ENCODE measurements at places on chromosomes 16 and 17.

GRCh38 chr17:42405963-42406495 lies 17.0 kb downstream of the CAVIN1 start:
- no peak for DNase-seq

DNA sequence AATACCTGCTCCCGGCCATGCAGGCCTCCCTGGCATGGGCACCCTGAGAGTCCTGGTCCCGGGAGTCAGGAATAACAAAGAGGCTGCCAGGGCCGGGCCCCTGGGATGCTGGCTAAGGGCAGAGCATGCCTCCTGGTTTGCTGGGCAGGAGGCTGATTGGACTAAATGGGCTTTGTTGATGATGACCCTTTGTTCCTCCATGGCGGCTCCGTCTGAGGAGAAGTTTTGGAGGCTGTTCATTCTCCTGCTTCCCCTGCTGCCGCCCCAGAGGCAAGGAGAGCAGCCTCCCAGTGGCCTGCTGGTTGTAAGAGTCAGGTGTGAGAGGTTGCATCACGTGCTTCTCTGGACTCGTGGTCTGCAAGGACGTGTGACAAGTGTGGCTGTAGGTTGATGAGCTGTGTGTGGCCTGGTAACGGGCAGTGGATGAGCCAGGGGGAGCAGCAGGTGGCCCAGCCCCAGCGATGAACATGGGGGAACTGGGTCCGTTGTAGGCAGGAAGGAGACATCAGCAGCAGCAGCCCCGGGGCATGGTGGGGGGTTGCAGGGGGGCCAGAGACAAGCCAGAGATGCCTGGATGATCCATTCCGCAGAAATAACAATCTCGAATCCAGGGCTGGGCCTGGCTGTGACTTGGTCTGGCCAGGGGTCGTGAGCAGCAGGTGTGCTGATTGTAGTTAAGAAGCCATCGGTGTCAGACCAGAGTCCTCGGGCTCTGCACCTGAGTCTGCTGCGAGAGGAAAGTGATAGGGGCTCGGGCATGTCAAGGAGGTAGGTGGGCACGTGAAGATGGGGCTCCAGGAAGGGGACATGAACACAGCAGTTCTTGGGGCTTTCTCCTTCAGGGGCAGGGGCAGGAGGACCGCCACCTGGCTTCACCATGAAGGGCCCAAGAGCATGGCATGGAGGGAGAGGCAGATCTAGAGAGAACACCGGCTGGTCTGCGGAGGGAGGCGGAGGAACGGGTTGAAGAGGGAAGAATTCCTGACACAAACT lies 101.4 kb downstream of the TNFRSF13B start:
- no peak for DNase-seq

GRCh38 chr17:7222972-7223292 lies 3.2 kb downstream of the ACADVL start:
- DNase-seq = no peak

- no peak for DNase-seq
Observed at GRCh38 chr16:35182943-35183550, 1723.6 kb downstream of the TP53TG3F start.

- no peak for DNase-seq
Observed at GRCh38 chr17:6823011-6823442, 8.5 kb downstream of the TEKT1 start.

DNA sequence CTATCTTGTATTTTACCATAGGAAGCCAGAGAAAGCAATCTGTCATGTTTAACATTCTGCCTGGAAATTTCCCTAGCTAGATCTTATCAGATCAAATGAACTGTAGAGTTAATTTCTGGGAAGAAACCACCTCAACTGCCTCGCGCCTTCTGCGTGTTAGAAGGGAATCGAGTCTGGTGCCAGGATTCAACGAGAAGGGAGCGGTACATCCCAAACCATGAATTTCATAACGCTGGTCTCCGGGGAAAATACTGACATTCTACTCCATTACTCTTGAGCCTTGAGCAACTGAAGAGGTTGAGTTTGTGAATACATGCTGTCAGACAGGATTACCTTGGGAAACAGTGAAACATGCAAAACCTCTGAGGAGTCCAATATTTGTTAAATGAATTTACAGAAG lies 35.2 kb downstream of the MPHOSPH6 start:
- no peak for DNase-seq

DNA sequence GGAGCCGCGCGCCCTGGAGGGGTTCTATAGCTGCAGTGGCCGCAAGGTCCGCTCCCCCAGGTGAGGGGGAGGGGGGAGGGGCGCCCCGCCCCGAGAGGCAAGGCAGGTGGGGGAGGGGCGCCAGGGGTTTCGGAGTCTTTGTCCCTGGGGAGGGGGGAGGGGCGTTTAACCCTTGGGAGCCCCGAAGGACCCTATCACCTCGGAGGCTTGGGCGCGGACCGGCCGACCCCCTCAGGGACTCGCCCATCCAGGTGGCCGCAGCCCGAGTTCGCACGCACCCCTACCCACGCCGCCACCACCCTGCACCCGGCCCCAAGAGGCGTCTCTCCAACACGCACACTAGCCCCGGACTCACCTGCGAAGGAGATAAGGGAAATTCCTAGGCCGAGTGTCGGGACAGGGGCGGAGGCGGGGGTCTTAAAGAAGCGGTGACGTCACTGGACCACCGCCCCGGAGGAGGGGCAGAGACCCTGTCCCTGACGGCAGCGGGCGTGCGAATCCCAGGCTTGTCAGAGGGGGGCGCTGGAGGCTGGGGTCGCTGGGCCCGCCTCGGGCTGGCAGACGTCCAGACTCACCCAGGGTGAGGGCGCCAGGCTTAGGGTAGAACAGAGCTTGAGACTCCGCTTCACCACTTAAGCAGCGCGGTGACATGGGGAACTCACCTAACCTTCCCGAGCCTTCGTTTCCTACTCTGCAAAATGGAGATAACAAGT lies at the start of gene CLDN6:
Gene CLDN6, minus strand, starts transcription at position 390 of the 713 bp plus-strand sequence. CDS start 2,162 bp downstream, outside the sequence.
- DNase-seq = no peak

DNA sequence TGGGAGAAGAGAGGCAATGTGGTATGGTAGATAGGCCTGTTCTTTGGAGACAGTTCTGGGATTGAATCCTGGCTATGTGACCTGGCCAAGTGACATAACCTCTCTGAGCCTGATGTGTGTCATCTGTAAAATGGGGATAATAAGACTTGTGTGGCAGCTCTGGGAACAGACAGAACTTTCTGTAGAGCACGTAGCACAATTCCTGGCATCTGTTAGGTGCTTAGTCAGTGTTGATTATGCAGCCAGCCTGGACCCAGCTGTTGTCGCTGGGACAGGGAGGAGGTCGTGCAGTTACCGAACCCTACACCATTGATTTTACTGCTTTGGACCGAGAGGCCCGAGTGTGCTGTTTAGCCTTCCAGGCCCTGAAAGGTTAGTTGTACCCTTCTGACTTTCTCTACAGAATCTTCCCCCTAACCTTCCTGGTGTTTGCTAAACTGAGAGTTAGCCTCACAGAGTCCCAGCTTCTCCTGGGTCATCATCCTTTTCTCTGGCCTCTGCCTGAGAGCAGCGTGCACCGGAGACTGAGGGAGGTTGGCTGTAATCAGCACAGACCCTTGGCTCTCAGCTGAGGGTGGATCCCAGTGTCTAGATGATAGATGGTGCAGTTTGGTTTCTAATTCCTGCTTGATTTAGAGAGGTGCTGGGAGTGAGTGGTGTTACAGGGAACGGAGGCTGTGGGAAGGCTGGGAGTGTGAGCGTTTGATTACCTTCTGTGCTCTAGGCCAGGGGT lies 31.9 kb downstream of the MSI2 start:
- no peak for DNase-seq

DNA sequence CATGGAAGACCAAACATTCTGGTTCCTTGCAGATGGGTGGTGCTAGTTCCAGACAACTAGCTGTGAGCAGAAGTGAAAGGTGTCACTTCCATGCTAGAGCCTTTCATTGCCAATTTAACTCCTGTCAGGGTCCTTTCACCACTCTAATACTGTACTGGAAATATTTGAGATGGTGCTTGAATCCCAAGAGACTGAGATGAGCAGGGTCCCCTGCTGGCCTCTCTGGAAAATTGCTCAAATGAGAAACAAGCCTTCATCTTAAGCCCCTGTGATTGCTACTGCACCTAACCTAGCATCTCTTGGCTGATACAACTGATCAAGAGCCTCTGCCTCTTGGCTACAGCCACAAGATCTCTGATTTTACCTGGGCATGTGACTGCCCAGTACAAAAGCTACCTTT lies 7.4 kb upstream of the VAC14 start:
- no peak for DNase-seq

DNA sequence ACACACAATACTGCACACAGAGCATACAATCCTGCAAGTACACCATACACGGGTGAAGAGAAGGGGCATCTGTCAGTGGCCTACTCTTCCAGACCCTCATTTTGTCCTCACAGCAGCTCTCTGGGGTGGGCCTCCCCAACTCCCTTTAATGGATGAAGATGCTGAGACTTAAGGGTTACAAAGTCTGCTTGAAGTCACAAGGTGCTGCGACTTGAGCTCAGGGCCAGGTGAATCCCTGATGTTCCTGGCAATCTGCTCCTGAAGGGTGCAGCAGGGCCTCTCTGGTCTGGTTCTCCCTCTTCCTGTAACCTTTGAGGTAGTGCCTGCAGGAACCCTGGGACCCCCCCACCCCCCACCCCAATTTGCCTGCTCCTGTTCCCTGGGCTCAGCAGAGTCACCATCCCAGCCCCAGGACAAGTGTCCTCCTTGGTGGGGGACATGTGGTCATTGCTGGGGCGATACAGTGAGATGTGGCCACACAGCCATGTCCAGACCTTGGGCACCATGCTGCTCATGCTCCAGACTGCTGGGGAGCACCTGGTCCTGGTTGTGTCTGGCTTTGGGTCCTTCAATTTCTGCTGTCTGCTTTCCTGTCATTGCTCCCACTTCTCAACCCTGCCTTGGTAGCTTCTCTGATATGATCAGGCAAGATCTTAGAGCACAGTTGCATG lies 107.5 kb downstream of the METRNL start:
- no peak for DNase-seq

- peak; percentile 19 for DNase-seq
Observed at GRCh38 chr17:60134396-60135150, 15.2 kb upstream of the CA4 start.

GRCh38 chr17:31096106-31096436 lies 1.3 kb downstream of the NF1 start:
- no peak for DNase-seq

DNA sequence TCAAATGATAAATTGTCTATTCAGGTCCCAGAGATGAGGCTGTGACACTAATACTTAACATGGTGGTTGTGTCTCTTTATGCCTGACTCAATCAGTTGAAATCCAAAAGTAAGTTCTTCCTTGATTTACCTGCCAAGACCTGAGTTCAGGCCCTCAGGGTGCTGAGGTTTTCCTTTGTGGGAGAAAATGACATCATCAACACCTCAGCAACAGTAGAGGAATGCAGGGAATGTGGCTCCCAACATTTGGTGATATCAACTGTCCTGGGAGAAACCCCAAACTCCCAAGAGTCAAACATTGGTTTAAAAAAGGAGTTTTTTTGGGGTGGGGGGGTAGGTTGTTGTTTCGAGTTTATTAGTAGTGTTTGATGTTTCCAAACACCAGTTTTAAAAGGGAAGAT lies 14.7 kb downstream of the RNF43 start:
- DNase-seq = peak; percentile 39

DNA sequence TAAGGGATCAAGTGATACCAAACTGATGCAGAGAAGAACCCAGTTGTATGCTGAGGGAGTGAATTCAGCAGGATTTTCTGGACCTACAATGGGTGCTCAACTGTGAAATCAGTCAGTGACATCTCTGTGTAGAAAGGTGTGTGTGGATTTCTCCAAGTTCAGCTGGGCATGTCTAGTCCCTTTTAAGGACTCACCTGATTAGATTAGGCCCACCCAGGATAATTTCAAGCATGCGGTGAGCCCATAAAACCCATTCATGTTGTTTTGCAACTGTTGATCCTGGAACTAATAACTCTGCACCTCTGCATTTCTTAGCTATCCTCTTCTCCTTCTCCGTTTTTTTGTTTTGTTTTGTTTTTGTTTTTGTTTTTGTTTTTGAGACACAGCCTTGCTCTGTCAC lies 35.1 kb upstream of the DNAJA2 start:
- no peak for DNase-seq

- DNase-seq = no peak
Observed at GRCh38 chr16:79175286-79176057, 425.1 kb downstream of the MAF start.

DNA sequence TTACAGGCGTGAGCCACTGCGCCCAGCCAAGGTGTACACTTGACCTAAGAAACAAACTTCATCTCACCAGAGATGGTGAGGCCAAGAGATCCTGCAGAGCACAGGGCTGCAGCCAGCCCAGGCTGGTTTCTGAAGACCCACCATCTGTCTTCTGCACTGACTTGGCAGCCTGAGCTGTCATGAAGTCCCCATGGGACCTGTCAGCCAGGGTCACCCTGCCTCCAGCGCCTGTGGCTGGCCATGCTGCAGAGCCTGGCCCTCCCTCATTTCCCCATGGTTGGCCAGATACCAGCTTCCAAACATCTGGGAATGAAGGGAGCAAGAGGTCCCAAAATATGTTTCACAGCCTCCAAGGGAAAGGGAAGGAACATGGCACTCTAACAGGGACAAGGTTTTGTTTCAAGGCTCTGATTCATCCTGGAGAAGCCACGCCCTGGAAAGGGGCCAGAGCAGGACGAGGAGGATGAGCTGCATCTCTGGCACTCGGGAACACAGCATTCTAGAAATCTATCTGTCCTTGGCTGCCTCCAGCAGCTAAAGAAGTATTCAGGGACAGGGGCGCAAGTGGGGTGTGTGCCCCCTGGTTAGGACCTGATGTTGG lies 45.3 kb downstream of the DDX19A start:
- peak; percentile 45 for DNase-seq

GRCh38 chr16:24673155-24673554 lies 56.3 kb upstream of the TNRC6A start:
- no peak for DNase-seq

DNA sequence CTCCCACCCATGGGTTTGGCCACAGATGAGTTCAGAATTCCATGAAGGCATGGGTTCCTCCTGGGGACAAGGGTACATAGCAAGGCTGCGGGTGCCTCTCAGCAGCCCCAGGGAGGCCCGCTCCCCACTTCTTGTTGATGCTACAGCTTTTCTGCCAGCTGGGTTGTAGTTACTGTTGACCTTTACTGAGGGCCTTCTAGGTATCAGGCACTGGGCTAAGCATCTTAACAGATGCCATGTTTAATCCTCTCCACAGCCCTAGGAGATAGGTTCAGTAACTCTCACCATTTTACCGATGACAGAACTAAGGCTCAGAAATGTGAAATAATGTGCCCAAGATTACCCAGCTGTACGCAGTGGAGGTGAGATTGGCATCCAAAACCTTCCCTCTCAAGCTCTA lies 54.3 kb upstream of the DLX4 start:
- no peak for DNase-seq

DNA sequence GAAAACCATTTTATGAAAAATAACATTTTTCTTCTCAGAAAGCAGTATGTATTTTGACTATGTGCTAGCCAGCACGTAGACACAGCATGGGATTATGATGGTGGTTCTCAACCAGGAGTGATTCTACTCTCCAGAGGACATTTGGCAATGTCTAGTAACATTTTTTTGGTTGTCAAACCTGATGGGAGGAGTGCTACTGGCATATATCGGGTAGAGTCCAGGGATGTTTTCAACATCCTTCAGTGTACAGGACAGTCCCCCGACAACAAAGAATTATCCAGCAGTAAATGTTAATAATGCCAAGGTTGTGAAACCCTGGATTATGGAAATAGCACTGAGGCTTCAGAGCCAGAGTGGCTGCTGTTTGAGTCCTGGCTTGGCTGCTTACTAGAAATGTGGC lies 27.7 kb downstream of the AP2B1 start:
- DNase-seq = no peak

Measured in HS-27A (cell line).